ENCODE measurements at places on chromosomes 13 and 19.

DNA sequence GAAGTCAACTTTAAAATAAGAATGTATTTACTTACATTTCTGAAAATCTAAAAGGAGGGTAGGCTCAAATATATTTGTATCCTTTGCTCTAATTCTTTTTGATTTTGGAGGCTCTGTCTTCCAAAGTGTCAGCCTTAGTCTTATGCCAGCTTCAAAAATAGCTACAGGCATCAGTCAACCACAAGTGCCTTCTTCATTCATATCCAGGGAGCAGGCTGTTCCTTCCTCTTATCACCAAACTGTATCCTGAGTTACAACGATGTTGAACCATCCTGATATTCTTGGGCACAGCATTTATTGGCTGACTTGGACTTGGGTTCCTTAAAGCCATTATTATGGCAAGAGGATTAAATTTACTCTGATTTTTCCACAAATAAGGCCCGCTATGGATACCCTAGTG is 1161.3 kb downstream of the PCDH17 start:
- no peak for DNase-seq

GRCh38 chr13:53004573-53004972 is 24.0 kb upstream of the OLFM4 start:
- DNase-seq: no peak

DNA sequence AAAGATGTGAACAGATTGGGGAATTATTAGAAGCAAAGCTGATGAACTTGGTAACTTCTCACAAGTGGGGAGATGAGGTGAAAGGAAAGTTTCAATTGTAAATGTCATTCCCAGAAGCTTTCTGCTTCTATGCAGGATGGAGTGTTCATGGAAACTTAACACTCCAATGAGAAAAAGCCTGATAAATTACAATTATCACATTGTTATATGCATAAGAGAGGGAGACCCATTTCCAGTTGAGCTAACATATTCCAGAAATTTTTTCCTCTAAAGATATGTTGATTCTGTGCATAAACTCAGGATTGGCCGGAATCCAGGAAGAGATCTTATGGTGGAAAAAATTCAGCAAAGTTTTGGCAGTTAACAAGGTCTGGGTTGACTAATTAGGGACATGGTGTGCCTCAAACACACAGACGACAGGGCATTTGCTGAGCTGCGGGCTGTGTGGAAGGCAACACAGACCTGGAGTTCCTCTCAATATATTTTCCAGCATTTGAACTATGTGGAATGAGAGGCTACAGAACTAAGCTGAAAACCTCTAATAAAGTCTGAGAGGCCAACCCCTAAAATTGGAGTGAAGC is 64.9 kb upstream of the FGF14 start:
- no peak for DNase-seq

GRCh38 chr13:113959198-113959597 is 14.7 kb downstream of the C13orf46 start:
- no peak for DNase-seq

- no peak for DNase-seq
These were observed 393.0 kb downstream of the LMO7 start for GRCh38 chr13:76029088-76029487.

- DNase-seq: peak; percentile 63
These were observed 229.0 kb downstream of the POSTN start for GRCh38 chr13:37369616-37370015.

Data from EH (cell line).